ENCODE measurements at places on chromosomes 3 and 15.

DNA sequence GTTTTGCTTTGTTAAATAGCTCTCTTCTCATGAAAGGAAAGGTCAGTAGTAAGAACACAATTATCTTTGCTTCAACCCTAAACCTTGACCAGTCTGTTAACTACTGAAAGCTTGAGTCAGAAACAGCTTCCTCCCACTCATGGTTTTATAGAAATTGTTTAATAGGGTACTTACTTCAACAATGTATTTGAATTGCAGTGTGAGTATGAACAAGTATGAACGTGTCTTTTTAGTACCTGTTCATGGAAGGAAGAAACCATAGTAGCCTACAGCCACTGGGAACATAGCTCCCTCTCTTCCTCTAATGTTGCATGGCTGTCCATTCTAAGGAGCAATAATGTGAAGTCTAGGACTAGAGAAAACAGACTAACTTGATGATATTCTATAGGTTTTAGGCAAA, 311.0 kb downstream of the MCTP2 start:
- DNase-seq, result no peak

DNA sequence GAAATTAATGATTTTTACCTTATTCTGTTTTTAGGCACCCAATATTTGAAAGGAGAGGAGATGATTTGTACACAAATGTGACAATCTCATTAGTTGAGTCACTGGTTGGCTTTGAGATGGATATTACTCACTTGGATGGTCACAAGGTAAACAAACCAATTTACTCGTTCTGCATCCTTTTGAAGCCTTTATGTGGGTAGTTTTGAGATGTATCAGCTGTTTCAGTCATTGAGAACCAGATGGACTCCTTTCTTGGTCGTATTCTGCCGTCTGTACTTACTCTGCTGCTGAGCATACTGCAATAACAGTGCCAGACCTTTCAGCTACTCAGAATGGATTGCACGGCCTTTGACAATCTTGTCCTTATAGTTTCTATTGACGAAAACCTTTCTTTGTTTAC, 13.3 kb downstream of the DNAJB11 start:
- DNase-seq, result no peak

- no peak for DNase-seq
These were observed 538.2 kb downstream of the NAALADL2 start for GRCh38 chr3:175397372-175397771.

GRCh38 chr3:187025656-187026316, 95.5 kb downstream of the ST6GAL1 start:
- DNase-seq, result no peak

DNA sequence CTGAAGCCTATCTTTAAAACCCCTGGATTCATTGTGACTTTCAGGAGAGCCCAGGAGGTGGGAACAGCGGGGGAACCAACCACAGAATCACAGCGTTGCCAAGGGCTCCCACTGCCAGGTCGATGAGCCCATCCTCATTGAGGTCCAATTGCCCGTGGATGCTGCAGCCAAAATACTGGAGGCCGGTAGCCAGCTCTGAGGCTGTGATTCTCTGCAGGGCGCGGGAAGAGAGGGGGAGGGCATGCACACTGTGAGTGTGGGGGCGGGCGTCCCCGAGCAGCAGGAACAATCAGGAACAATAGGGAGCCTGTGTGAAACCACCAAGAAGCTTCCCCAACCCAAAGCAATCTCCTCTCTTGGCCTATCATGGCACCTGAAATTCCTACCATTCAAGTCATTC, 53.4 kb downstream of the FEM1B start:
- peak; percentile 76 for DNase-seq

DNA sequence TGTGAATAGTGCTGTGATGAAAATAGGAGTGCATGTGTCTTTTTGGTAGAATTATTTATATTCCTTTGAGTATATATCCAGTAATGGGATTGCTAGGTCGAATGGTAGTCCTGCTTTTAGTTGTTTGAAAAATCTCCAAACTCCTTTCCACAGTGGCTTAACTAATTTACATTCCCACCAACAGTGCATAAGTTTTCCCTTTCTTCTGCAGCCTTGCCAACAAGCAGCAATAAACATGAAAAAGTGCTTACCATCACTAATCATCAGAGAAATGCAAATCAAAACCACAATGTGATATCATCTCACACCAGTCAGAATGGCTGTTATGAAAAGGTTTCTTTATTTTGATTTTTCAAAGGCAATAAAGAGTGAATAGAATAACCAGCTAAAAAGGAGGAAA, 1105.9 kb downstream of the NAALADL2 start:
- no peak for DNase-seq

GRCh38 chr15:34011481-34011880, 27.5 kb downstream of the AVEN start:
- peak; percentile 7 for DNase-seq

GRCh38 chr3:144109944-144110343, 138.3 kb downstream of the DIPK2A start:
- no peak for DNase-seq

DNA sequence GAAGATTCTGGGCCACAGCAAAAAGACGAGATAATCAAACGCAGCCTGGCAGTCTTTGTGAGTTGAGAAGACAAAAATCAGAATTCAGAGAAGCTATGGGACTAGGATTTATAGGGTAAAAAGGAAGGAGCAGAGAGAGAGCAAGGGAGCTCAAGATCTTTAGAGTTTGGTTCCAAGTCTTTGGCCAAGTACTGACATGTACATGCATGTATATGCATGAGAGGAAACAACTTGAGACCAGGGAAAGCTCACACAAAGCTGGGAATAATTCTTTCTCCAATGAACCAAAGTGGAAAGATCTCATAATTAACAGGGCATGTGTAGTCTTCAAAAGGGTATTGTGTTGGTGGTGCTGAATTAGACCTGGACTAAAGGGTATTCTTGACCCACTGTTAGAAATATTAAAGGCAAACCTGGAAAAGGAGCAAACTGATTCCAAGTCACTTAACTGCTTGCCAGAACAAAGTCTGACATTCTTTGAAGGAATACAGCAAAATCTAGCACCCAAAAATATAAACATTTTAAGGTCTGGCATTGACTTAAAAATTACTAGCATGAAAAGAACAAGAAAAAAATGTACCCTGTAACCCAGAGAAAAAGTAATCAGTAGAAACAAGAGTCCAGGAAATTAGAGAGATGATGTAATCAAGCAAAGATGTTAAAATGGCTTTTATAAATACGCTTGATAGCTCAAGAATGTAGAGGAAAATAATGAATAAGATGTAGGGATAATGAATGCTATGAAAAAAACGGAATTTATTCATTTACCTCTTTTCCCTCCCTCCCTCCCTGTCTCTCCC, 226.0 kb upstream of the CGNL1 start:
- DNase-seq, result no peak

GRCh38 chr3:8678751-8679150, 34.2 kb upstream of the SSUH2 start:
- DNase-seq, result peak; percentile 76

DNA sequence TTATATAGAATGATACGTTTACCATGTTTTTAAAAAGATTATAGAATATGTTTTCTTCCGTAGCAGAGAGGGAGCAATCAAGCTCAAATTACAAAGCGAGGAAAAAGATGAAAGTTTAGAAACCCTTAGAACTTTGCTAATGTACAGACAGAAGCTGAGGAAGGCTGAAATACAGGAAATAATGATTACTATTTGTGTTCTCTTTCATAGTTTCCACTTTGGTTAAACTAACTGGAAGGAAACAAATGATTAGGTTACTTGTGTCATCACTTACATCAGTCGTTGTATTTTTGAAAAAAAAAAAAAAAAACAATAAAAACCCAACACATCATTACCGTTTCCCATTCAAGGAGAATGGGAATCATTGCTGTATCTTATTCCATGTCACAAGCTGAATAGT, 337.8 kb upstream of the CBLB start:
- DNase-seq, result no peak

DNA sequence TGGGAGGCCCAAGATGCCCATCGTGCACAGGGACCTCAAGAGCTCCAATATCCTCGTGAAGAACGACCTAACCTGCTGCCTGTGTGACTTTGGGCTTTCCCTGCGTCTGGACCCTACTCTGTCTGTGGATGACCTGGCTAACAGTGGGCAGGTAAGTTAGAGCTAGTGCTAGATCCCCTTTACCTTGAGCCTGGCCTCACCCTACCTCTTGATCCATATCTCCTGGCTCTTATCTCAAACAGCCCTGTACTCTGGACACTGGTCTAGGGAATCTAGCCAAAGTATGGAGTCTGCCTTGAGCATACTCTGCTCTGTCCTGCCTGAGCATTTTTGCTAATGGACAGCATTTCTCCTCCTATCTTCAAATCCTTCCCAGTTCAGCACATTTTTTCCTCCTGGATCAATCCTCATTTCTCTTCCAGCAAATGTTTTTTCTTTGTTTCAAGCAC, 65.9 kb downstream of the TGFBR2 start:
- no peak for DNase-seq

- DNase-seq, result no peak
These were observed 54.9 kb upstream of the GLCE start for GRCh38 chr15:69105451-69105985.

DNA sequence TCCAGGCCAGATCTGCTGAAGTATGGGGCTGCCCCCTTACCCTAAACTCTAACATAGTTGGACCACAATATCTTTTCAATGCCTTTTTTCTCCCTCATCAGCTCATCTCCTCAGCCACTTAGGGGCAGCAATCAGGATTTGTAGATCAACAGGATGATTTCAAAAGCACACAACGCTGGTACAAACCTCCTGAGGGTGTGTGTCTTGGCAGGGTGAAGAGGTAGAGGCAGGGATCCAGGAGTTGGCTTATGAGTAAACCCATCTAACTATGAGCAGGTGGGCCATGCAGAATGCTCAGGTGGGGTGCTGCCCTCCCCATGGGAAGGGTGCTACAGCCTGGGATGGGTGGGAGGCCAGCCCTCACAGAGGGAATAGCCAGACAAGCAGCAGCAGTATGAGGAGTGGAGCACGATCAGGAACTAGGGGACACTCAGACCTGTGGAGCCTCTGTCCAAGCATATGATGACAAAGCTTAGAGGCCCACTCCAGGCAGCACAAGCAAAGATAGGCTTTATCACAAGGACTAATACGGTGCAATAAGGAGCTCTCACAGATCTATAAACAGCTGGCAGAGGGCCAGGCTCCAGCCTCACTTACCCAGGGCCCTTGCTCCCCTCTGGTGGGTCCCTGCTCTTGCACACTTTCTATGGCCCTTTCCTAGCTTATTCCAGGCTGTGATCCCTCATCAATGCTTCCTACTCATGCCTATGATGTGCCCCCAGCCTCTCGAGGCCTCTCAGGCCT, 32.2 kb downstream of the IL20RB start:
- DNase-seq, result no peak

DNA sequence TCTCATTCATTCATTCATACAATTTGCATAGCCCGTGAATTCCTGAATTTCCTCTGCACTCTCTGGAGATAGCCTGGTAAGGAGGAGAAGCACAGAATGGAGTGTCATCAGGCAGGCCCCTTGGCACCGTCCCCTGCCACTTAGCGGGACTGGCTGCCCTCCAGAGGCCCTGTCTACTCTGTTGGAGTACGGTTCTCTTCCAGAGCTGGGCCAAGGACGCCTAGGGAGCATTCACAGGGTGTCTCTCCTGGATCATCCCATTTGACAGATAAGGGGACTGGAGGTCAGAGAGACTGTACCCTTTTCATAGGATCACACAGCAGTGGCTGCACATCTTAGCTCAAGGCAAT, 48.0 kb downstream of the PTH1R start:
- no peak for DNase-seq

- DNase-seq, result no peak
These were observed 103.7 kb upstream of the LMOD3 start for GRCh38 chr3:69226071-69226470.

DNA sequence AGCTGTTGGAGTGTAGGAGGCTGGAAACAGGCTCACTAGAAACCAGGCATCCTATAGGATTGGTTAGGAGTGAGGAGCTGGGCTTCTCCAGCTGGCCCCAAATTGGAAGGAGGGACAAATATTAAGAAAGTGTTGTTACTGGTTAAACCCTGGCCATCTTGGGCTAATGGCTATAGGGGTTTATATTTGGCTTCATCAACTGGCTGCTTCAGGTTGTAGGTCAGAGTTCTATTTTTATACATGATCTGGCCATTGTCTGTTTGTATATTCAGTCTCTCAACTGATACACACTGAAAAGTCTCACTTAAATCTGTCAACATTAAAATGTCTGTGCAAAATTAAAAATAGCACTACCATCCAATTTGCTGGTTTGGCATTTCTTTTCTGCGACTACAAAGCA, 70.2 kb upstream of the ARRDC4 start:
- no peak for DNase-seq

DNA sequence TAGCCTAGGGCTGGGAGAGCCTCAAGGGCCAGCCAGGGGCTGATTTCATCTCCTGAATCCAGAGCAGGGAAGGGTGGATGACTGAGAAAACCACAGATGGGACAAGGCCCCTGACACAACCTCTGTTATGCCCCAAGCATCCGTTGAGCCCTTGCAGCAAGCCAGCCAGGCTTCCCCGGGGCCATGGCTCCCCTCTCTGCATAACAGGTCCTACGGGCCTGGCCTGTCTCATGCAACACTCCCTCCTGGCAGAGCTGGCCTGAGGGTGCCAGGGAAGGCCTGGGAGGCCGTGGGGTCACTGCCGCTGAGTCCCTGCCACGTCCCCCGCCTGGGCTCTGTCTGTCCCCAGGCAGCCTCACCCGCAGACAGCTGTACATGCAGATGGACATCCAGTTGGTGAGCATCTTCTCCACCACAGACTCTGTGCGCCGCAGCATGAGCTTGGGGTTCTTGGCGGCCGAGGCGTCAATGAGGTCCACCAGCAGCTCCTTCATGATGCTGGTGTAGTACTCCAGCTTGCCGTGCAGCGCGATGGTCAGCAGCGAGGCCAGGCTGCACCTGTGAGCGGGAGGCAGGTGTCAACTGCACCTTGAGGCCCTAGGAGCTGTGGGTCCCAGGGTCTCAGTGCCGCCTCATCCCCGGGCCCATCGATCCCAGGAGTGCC, 22.1 kb downstream of the H1-8 start:
- no peak for DNase-seq

- no peak for DNase-seq
These were observed 943.8 kb downstream of the VGLL3 start for GRCh38 chr3:86047161-86047560.

GRCh38 chr3:9205345-9206143, 43.9 kb downstream of the SRGAP3 start:
- no peak for DNase-seq

Data from H7 (cell line).